Stimulated activated CD4-positive, alpha-beta T cell treated with anti-CD3 and anti-CD28 coated beads, Interleukin-15, amount 100 ng/mL, for 1 hour (primary cell): ENCODE measurements at places on chromosomes 2 and 18.

DNA sequence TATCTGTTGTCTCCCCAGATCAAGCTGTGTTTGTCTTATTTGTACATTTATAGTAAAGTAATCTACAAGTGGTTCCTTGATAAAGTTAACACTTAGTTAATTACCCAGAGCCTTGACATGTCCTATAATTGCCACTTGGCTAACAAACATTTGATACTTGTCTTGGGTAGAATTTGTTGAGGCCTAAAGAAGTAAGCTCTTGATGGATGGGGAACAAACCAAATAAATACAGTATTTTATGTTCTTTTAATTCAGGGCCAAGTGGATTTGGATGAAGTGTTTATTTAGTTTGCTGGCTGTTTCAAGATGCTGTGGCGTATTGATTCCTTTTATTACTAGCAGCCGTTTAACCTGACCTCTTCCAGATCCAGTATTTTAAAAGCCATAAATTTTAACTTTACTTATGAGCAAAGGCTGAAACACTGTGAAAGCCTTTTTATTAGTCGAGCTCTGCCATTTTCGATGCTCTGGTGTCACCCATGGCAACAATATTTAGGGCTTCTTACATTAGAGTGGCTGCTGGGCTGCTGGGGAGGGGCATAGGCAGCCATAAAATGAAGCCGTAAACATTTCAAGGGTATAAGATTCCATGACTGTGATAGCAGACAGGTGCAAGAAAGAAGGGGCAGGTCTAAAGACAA, 401.6 kb upstream of the NRP2 start:
- no peak for DNase-seq

DNA sequence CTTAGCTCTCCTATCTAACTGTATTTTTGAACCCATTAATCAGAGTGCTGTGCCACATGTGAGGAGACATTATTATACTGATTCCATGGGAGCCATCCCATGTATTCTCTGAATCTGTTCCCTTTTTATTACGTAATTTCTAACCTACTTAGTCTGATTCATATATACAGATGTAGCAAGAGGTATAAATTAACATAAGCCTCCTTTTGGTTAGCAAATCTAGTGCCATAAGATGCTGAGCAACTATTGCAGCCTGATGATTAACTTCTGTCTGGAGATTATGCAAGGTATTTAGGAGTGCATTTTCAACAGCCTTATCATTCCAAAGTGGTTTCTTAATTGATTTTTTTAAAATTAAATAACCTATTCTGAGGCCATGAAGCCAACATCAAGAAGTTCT, 114.1 kb upstream of the MSH2 start:
- DNase-seq: no peak

- no peak for DNase-seq
Observed at GRCh38 chr2:217105733-217106649, 246.1 kb upstream of the TNP1 start.

DNA sequence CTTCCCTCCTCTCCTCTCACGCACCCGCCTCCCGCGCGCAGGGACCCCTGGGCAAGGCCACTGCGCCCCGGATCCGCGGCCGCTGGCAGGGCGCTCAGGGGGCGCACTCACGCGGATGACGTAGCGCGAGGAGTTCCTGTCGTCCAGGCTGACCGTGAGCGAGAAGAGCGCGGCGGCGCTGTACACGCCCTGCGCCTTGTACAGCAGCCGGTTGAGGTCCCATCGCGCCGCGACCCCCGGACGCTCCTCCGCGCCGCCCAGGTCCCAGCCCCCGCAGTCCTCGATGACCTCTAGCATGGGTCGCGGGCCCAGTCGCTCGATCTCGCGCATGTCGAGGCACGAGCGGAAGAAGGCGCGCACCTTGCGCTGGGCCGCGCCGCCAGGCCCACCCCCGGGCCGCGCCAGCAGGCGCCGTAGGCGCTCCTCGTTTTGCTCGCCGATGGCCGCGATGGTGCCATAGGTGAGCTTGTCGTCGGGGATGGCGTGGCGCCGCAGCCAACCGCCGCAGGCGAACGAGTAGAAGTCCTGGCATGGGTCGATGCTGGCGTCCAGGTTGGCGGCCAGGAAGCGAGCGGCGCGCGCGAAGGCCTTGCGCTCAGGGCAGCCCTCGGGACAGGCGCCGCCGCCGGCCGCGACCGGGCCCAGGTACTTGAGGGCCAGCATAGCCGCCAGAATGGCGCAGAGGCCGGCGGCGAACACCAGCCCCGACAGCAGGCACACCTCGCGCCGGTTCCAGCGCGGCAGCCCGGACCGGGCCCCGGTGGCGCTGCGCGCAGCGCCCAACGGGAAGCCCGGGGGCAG, 1.7 kb downstream of the ECEL1 start:
- DNase-seq: no peak

DNA sequence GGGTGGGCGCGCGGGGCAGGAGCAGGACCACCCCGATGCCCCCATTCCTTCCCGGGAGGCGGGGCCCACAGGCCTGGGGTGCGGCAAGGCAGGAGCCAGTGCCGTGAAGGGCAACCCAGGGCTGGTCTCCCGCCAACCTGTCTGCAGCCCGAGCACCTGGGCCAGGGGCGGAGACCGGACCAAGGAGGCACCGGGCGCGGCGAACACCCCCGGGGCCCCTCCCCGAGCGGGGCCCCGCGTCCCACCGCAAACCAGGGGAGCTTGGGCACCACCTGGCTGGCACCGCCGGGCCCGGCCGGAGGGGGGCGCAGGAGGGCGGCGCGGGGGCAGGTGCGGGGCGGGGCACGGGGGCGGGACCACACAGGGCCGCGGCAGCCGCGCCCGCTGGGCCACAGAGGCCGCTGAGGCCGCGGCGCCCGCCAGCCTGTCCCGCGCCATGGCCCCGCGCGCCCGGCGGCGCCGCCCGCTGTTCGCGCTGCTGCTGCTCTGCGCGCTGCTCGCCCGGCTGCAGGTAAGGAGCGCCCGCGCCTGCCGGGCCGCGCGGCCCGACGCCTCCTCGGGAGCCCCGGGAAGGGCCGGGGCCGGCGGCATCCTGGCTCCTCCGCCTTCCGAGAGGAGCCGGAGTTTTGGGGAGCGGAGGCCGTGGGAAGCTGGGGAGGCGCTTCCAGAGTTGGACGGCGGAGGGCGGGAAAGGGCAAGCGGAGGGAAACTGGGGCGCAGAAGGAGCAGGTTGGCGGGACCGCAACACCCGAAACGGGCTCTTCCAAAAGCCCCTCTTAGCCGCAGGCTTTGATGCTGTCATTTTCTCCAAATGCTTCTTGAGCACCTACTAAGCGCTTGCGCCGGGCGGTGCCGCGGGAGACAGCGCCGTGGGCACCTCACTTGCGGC, at the start of gene TNFRSF11A:
TSS of gene TNFRSF11A (plus strand) at position 394 of the 889 bp plus-strand sequence. CDS start at position 437, 43 bp downstream.
- DNase-seq: peak; percentile 68

DNA sequence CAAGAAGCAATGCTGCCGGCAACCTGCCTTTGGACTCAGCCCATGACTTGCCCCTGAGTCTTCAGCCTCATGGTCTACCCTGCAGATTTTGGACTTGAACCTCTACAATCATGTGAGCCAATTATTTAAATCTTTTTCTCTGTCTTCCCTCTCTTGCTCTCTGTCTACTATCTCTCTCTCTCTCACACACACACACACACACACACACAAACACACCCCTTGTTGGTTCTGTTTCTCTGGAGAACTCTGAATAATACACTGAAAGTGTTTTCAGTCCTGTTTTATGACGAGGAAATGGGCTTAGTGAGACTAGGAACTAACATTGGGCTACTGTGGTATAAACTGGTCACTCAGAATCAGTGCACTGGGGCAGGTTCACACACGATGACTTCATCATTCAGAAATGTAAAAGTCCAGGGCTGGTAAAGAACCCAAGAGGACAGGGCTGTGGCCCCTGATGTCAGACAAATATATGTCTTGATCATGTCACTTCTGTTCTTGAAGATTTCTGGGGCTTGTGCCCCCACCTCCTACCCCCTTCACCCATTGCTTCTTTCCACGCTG, 266.1 kb upstream of the SIX2 start:
- DNase-seq: no peak

GRCh38 chr2:23788100-23788499, 138.8 kb downstream of the ATAD2B start:
- DNase-seq: no peak

DNA sequence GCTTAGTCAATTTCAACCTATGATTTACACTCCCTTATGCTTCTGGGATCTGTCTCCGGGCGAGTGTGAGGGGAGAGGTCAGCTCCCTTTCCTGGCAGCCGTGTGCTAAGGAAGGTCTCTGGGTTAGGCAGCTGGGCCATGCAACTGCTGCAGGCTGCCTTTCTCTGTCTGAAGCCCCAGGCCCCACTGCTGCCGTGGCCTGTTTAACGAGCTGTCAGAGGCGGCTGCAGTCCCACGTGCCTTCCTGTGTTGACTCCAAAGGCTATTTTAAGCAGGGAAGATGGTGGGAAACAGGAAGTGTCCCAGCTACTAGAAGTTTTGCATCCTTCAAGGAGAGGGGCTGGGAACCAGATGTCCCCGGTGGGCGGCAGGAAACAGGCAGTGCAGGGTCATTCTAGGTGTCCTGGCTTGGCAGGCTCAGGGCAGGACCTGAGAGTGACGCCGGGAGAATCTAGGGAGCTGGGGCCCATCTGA, 186.4 kb downstream of the TNS1 start:
- no peak for DNase-seq

DNA sequence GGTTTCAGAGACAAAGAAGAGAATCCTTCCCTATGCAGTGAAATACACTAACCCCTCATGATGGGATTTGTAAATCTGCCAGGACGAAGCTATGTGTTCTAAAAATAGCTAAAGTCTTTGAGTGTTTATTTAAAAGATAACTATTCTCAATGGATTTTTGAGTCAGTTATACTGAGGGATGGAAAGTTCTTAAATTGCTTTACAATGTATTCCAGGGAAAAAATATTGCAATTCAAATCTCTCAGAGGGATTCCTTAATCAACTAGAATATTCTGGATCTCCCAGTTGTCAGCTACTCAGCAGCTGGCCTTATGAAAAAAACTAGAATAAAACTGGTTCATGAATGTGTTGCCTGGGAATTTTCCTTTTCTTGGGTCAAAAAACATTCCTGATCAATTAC, 312.4 kb downstream of the PLCL1 start:
- DNase-seq: no peak

GRCh38 chr2:144183727-144184126, 336.2 kb downstream of the ZEB2 start:
- peak; percentile 20 for DNase-seq

DNA sequence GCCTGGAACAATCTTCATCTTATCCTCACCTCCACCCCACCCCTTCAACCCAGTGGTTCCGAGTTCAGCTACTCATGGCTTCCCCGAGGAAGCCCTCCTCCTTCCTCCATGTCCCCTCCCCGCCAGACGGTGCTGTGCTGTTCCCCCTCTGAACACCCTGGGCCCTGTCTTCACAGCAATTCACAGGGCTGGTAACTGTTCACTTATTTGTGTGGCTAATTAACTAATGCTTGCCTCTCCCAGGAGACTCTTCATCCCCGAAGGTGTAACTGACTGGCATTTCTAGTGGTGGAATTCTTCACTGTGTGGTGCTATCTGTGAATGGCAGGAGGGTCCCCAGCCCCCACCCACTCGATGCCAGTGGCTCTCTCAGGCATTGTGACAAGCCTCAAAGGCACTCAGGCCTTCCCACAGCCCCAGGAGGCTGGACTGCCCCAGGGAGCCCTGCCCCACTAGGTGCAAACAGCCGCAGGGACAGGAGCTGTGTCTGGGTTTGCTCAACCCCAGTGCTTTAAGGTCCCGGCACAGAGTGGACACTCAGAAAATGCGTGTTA, 133.7 kb upstream of the ID2 start:
- DNase-seq: no peak

DNA sequence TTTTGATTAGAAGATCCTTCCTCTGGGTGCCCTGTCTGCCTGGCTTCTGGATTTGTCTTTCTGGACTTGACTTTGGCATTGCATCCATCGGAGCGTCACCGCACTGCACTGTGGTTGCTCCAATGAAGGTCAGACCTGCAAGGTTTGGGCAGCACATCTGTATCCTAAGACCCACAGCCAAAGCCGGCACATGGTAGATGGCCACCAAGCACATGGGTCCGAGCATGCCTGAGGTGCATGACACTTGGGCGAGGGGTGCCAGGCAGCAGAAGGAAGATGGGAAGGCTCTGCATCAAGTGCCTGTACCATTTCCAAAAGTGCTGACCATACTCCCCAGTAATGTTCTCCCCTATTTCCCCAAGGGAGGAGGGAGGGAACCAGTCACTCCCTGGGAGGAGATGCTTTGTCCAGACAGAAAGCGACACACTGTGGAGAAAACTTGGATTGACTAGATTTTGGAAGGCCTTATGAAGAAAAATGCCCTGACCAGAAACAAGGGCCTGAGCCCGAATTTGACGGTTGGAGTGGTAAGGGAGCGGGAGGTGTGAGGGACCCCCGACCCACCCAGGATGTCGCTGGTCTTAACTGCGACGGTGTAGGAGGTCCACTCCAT, 149.9 kb downstream of the LOXHD1 start:
- DNase-seq: no peak

DNA sequence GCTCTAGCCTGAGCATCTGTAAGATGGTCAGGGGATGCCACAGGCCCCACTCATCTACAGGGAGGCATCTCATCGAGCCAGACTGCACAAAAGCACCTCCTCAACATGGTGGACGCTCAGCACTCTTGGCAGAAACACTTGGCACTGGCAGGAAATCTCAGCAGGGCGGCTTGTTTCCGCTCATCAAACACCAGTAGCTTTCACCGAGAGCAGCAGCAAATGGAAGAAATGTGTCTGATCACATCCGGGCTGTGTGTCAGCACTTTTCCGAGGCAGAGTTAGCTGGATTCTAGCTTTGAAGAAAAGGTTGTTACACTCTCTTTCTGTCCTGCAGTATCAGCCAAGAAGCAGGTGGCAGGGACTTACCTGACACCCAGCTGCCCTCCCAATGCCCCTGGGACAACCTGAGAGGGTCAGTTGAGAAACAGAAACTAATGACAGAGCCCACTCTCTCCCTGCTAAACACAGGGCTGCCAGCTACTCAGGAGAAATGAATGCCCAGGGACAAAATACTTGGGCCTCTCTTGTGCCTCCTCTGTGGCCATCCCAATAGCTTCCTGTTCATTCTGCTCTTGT, 68.9 kb upstream of the FZD7 start:
- no peak for DNase-seq

DNA sequence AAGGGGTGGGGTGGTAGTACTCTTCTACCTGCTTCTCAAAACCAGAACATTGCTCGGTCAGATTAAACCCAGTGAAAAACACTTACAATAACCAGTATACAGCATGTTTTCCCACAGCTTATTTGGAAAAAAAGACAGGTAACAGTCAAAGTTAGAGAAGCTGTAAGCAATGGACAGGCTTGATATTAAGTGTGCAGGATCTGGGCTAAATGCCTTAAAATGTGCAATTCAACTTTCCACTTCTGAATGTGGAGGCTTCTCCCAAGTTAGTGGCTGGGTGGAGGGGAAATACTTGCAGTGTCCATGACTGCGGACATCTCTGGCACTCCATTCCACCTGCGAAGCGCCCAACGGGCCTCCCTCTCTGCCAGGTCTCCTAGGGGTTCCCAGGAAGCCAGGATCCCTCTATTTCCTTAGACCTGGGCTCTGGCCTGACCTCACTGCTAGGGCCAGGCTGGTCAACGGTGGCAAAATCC, 5.3 kb downstream of the ZEB2 start:
- DNase-seq: no peak

- DNase-seq: no peak
Observed at GRCh38 chr2:6605836-6606505, 259.7 kb downstream of the CMPK2 start.

GRCh38 chr2:239269916-239270315, 130.9 kb downstream of the HDAC4 start:
- DNase-seq: no peak

- DNase-seq: no peak
Observed at GRCh38 chr2:142992840-142993239, 115.4 kb downstream of the KYNU start.

- DNase-seq: no peak
Observed at GRCh38 chr2:239544143-239544917, 143.5 kb upstream of the HDAC4 start.
